NCI-H510A treated with DMSO at 0.1 percent for 48 hours (cell line): ENCODE measurements at places on chromosomes 12 and 14.

- DNase-seq: peak; percentile 92
Observed at GRCh38 chr12:64256166-64256800, 34.2 kb upstream of the KICS2 start.

GRCh38 chr12:30447061-30447750 lies 248.5 kb downstream of the IPO8 start:
- DNase-seq: no peak

DNA sequence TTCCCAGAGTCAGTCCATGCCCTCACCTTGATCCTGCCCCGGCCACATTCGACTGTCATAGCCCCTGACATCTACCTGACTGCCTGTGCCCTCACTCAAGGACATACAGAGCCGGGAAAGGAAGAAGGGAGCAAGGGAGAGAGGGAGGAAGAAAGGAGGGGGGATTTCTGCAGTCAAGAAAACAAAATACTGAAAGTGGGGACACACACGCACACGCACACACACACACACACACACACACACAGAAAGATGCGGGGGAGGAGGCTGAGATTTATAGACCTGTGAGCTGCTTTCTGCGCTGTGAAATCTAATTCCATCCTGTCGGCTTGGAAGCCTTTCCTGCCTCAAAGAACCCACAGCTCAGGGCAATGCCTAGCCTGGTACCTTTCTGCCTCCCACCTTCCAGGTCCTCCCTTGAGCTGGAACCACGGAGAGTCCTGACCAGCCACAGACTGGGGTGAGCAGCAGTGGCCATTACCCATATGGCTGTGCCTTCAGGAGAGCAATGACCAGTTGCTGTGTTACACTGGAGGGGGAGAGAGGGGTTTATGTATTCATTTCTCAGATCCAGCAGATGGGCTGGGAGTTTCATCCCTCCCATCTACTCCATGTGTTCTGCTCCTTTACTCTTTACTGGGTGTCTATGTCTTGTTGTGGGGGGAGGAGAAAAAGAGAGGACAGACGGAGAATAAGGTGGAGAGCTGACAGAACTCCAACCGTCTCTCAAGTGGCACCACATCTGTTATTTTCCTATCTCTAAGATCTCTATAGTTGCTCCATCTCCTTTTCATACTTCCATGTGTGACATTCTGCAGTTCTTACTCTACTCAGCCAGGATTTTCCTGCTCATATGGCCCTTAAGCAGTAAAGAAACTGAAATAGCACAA lies 12.9 kb downstream of the C14orf93 start:
- DNase-seq: no peak

DNA sequence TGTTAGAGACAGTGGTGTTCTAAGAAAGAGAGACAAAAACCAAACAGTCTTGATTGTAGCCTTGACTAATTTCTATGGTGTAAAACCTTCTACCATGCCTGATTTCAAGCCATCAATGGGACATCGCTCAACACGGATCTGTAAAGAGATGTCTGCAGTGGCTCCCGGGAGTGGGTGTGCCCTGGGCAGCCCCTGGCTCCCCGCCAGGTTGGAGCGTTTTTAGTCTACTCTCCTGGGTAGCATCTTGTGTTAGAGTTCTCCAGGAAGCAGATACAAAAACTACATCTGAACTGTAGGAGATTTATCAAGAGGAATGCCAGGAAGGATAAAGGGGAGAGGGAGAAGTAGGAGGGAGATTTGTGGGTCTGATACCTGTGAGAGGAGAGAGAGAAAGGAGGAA lies 1212.9 kb downstream of the BCL11B start:
- DNase-seq: no peak
